ENCODE measurements at places on chromosomes 6 and 20.
A peak's percentile ranks its signal among the peaks of the same experiment; 100 is the strongest.

- no peak for DNase-seq
Observed at GRCh38 chr6:15501826-15502445, 160.9 kb downstream of the DTNBP1 start.

DNA sequence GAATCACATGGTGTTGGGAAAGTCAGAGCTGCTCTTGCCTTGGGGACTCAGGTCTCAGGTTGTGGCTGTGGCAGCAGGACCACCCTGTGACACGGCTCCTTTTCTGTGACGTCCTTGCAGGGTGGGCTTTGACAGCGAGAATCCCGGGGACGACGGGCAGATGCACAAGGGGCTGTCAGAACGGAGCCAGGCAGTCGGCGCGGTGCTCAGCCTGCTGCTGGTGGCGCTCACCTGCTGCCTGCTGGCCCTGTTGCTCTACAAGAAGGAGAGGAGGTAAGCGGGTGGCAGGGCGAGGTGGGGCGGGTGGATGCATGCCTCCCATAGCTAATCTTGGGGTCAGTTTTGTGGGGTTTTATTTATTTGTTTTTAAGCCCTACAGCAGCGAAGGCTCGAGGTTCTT lies 19.2 kb upstream of the SLC22A1 start:
- DNase-seq = no peak

- DNase-seq = no peak
Observed at GRCh38 chr6:15914553-15914952, 214.3 kb upstream of the MYLIP start.

- DNase-seq = no peak
Observed at GRCh38 chr6:41780551-41781365, at the start of gene PRICKLE4. TSS of gene PRICKLE4 (plus strand) at chr6:41780782. CDS start at chr6:41783474, 2,692 bp downstream.

GRCh38 chr20:3871550-3872265 lies 17.5 kb upstream of the PANK2 start:
- DNase-seq = no peak

DNA sequence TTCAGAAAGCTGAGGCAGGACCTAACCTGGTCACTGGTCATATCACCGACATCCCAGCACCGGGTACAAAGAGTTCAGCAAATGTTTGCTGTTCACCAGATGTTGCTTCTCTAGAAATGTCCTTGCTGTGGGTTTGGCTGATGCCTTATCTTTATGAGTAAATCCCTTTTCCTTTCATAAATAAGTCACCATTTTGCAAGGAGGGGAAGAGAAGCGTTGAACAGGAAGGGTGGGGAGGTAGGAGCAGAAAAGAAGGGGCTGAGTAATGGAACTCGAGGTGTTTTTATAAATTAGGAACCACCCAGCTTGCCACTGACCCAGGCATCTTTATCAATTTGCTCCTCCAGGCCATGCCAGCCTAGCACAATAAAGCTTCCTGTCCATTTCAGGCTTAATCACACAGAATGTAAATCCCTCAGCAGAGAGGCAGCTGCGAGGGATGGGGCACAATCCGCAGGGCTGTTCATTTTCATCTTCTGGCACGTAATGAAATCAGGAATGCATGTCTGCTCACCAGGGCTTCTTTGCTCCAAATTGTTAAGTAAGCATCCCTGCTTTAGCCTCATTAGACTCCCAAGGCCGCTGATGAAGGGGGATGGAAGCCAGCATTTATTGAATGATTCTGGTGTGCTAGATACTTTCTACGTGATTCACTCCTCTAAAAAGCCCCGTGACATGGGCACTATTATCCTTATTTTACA lies 371.9 kb upstream of the CHD6 start:
- no peak for DNase-seq

GRCh38 chr6:36120539-36120938 lies 9.8 kb upstream of the MAPK13 start:
- no peak for DNase-seq

DNA sequence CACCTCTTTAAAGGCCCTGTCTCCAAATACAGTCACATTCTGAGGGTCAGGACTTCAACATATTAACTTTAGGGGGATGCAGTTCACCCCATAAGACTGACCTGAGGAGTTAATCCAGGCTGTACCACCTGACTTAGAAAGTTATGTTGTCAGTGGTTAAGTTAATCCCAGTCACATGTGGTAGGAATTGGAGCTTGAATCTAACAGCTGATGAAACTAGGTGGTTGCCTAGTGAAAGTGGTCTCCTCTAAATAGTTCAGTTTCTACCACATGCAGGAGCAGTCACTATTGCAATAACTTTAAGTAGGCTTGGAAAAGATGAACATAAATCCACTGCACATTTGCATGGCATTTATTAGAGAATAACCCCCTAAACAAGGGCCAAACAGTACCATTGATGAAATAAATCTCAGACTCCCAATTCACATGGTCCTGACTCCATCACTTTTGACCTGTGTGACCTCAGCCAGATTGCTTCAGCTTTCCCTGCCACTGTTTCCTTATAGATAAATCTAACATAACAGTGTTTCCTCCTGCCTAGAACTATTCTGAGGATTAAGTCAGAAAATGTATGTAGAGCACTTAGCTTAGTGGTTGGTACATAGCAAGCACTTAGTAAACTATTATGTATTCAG lies 20.1 kb downstream of the SAMD5 start:
- DNase-seq = no peak

GRCh38 chr6:43262000-43262779 lies 18.9 kb downstream of the TTBK1 start:
- DNase-seq = no peak

DNA sequence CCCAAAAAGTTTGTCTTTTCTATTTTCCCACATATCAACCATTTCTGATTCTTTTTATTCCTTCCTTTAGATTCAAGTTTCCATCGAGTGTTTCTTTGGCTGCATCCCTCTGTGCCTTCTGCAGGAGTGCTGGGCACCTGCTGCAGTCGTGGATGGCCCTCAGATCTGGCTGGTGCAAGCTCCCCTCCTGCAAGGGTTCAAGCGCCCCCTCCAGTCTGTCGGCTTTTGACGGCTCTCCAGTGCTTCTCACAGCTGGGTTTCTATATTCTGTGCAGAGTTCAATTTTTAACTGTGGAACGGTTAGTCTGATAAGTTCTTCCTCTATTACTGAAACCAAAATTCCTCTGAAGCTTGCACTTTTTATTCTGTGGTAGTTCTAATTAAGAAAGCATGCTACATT lies 132.1 kb downstream of the HUS1B start:
- no peak for DNase-seq

DNA sequence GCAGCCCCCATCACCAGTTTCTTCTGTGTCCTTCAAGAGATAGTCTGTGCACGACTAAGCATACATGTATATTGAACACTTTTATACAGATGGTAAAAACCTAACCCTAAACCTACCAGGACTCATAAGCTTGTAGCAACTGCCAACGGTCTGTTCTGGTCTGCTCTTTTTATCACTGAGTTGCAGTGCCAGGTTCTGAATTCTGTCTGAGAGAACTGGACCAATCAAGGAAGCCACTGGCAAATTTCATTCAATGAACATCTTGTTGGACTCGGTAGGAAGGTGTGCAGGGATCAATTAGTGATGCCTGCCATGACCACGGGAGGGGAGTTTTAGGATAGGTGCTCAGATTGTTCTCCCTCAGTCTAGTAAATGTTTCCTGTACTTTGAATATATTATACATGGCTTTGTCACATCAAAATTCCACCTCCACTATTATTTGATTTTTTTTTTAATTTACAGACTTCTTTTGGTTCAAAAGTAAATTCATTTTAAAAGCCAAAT lies 146.8 kb downstream of the EYA2 start:
- DNase-seq = no peak

- DNase-seq = no peak
Observed at GRCh38 chr6:129882510-129883023, 21.5 kb upstream of the TMEM244 start.

DNA sequence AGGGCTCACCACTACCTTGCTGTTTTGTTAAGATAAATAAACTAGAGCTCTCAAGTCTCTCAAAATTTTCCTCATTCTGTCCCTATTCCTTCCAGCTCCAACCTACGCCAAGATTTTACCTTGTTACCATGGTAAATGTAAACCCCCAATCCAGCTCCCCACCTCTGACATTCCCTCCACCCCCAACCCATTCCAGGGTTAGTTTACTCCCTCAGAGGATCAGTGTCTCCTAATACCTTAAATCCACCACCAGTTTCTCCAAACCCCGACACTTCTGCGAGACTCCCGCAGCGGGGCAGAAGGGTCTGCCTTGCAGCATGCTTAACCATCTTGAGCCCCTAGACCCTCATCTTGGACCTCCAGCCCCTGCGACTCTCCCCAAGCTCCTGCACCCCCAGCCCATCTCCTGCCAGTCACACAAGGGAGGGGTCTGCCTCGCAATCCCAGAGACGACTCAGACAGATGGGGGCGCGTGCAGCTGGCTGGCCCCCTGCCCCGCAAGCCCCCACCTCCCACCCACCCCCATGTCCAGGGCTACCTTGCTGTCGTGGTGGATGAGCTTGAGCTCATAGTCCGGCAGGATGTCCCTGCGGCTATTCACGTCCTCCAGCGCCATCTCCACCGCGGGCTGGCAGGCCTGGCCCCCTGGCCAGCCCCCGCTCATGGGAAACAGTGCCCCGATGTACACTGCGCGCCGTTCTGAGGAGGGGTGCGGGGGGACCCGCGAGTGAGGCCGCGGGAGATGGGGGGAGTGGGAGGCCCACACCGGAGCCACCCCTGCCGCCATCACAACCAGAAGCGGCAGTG lies 5.8 kb downstream of the GABBR1 start:
- no peak for DNase-seq

DNA sequence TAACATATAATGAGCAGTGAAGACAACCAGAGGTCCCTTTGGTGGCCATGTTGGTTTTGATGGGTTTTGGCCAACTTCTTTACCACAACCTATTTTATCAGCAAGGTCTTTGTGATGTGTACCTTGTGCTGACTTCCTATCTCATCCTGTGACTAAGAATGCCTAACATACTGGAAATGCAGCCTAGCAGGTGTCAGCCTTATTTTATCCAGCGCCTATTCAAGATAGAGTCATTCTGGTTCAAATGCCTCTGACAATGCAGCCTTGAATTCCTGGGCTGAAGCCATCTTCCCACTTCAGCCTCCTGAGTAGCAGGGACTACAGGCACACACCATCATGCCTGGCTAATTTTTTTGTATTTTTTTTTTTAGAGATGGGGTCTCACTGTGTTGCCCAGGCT lies 7.8 kb upstream of the TRIM38 start:
- no peak for DNase-seq

- no peak for DNase-seq
Observed at GRCh38 chr20:5090191-5090590, 29.6 kb downstream of the PCNA start.

GRCh38 chr6:43454696-43455530 lies 435 bp downstream of the DLK2 start:
- DNase-seq = peak; percentile 16

Data from NCI-H2227 treated with DMSO at 0.1 percent for 48 hours (cell line).